ENCODE measurements at places on chromosomes 7 and 10. TPM values are rescaled to one million over a fixed set of nuclear protein-coding genes. Genes with fewer than 3 reads are reported as not detected.

Gene COL17A1
- 3.3 TPM for total RNA-seq

Gene TBL2
- total RNA-seq: 39.0 TPM

Gene IQUB
- total RNA-seq: 0.69 TPM

Gene LDB1
- total RNA-seq: 16.5 TPM

Gene SDK1
- total RNA-seq: 0.20 TPM

Gene SPDYE2B
- not detected for total RNA-seq

Gene MAT1A
- total RNA-seq: not detected

Gene IFIT1
- 44.0 TPM for total RNA-seq

Gene HTR5A
- total RNA-seq: not detected

Gene C10orf67
- total RNA-seq: not detected

Gene PIK3AP1
- not detected for total RNA-seq

Gene TMEM196
- not detected for total RNA-seq

Gene SORBS1
- total RNA-seq: 4.2 TPM

Gene SEC61G
- 929 TPM for total RNA-seq

Gene EIF5AL1
- 0.74 TPM for total RNA-seq

Gene CACNA2D1
- 10.3 TPM for total RNA-seq

Gene FAM20C
- 22.7 TPM for total RNA-seq

Gene POLR3A
- 17.5 TPM for total RNA-seq

Gene SUN3
- total RNA-seq: not detected

Gene RTKN2
- 0.27 TPM for total RNA-seq

Gene TEX36
- not detected for total RNA-seq

Gene BMPER
- not detected for total RNA-seq

Gene EN2
- total RNA-seq: not detected

Gene RBP3
- total RNA-seq: not detected

Gene NKX2-3
- not detected for total RNA-seq

Gene NOS3
- 25.3 TPM for total RNA-seq

Gene HOGA1
- 0.07 TPM for total RNA-seq

Gene PAX2
- not detected for total RNA-seq

Gene ATP5MK
- total RNA-seq: 529 TPM

Gene LIPF
- not detected for total RNA-seq

Gene MMD2
- not detected for total RNA-seq

Gene FAM131B
- total RNA-seq: 0.54 TPM

Gene MYL10
- not detected for total RNA-seq

Gene CYP26A1
- total RNA-seq: 0.60 TPM

Gene CPA2
- total RNA-seq: not detected

Gene NFE2L3
- 52.9 TPM for total RNA-seq

Gene LRMDA
- 13.7 TPM for total RNA-seq

Gene PIK3CG
- total RNA-seq: 4.7 TPM

Gene HERC4
- total RNA-seq: 28.6 TPM

Gene GIMAP8
- total RNA-seq: 16.7 TPM

Gene TSPAN15
- total RNA-seq: 65.7 TPM

Gene SLIT1
- not detected for total RNA-seq

Gene SLC29A4
- 1.2 TPM for total RNA-seq

Gene WDFY4
- 3.5 TPM for total RNA-seq

Gene HGF
- total RNA-seq: 0.69 TPM

Gene H2BK1
- not detected for total RNA-seq

Gene NKX1-2
- not detected for total RNA-seq

Measured in mammary microvascular endothelial cell (primary cell).